ENCODE measurements at places on chromosomes 6 and 20.

DNA sequence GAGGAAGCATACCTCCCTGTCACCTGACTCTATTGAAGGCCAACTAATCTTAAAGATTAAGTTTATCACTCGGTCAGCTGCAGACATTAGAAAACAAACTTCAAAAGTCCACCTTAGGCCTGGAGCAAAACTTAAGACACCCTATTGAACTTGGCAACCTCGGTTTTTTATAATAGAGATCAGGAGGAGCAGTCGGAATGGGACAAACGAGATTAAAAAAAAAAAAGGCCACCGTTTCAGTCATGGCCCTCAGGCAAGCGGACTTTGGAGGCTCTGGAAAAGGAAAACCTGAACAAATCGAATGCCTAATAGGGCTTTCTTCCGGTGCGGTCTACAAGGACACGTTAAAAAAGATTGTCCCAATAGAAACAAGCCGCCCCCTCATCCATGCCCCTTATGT is 7.2 kb upstream of the PRR18 start:
- DNase-seq, result no peak

DNA sequence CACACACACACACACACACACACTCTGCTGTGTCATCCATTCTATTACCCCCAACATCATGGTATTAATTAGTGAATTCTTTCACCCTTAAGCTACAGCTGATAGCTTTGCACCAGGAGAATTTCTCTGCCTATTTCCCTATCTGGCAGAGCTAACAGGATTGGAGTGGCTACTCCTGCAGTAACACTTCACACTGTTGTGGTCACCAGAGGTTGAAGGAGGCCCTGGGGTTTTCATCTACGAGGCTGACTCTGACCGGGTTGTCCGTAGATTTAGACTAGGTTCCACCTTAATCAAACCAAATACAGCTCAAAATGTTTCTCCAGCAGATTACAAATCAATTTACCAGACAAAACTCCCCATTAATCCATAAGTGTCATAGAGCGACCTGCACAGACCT is 69.2 kb upstream of the RIPOR2 start:
- DNase-seq, result no peak

DNA sequence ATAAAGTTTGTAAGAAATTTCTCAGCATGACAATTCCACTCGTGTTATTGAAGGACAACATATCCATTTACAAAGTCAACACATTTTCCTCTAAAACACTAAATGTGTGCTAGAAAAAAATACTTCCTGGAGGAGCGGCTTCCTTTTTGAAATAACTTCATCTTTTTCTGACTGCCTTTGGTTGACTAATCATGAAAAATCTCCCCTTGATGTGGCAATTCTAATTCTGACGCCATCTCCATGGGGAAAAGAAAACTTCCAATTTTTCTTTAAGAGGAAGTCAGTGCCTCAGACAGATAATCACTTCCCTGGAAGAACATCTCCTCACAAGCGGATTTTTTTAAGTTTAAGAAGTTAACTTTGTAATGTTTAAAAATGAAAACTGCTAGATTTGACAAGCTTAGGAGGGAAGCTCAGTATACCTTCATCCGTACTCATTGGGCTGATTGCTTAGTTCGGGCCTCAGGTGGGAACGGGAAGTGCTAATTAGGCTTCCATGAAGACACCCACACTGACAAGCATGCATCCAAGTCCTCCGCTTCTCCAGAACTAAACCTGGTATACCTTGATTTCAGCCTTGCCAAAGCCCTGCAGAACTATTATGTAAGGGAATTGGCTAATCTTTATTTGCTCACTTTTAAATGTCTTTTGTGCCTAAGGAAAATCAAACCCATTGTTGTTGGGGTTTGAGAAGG is 35.1 kb upstream of the DUSP22 start:
- peak; percentile 72 for DNase-seq

- no peak for DNase-seq
These were observed 9.8 kb downstream of the ZNF335 start for GRCh38 chr20:45962031-45962755.

DNA sequence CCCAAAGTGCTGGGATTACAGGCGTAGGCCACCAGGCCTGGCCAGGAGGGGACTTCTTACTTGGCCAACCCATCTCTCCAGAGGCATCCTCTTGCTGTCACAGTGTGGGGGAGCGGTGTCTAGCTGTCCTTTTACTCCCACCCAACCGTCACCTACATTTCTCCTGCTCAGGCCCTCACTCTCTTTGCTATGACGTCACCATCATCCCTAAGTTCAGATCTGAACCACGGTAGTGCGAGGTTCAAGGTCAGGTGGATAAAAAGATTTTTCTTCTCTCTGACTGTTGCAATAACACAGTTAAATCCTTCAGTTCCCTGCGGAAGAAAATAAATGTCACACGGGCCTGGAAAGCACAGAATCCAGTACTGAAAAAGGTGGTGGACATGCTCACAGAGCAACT is 7.3 kb upstream of the RAET1L start:
- DNase-seq, result no peak

DNA sequence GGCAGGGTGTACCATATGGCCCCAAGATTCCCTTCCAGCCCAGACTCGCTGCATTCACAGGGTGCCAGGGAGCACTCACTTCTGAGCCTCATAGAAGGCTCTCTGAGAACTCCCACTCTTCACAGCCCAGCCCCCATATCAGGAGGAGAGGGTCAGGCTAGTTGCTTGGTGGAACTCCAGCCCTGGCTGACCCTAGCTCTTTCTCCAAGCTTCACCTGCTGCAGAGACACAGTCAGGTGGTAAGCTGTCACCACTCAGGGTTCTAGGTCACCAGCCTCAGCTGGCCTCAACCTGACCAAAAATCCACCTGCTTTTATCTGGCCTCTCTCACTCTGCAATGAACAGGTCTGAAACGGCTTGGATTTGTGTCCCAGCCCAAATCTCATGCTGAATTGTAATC is 162.7 kb upstream of the MLN start:
- DNase-seq, result no peak

DNA sequence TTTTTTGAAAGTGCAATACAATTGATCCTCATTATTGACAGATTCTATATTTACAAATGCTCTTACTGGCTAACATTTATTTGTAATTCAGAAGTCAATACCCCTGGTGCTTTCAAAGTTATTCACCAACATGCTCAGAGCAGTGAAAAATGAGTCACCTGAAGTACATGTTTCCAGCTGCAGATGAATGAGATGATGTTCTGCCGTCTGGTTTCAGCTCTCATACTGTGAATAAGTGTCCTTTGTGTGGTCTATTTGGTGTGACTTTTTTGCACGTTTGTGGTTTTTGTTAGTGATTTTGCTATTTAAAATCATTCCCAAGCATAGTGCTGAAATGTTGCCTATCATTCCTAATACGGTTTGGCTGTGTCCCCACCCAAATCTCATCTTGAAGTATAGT is 22.3 kb upstream of the EYA4 start:
- no peak for DNase-seq

DNA sequence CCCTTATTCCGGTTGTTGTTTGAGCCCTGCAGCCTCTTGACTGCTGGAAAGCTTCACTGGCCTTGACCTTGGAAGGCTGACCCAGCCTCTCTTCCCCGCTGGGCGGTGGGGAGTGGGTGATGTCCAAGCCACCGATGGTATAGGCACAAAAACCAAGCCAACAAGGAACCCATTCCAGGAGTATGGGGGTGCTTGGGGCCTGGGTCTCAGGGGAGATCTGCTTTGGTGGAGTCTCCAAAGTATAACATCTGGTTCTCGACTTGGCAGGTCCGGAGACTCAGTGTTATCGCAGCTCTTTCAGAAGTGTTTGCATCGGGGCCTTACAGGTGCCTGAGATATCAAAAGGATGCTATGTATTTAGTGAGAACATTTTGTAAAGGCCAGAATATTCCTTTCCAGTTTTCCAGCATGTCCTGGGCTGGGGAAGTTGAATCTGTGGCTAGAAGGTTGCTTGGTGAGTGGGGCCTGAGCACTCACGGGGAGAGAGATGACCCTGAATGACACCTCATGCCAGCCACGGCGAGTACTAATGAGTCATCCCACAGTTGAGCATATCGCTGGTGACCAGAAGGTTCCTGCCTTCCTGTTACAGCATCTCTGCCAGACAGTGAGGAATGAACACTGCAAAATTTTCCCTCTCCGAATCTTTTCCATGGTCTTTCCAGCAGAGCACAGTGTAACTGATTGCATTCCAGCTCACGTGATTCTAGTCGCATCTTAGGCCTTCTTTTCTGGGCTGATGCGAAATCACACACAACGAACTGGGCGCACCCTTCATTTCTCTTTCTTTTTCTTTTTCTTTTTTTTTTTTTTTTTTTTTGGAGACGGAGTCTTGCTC is 133.9 kb downstream of the ZDHHC14 start:
- DNase-seq, result peak; percentile 67

DNA sequence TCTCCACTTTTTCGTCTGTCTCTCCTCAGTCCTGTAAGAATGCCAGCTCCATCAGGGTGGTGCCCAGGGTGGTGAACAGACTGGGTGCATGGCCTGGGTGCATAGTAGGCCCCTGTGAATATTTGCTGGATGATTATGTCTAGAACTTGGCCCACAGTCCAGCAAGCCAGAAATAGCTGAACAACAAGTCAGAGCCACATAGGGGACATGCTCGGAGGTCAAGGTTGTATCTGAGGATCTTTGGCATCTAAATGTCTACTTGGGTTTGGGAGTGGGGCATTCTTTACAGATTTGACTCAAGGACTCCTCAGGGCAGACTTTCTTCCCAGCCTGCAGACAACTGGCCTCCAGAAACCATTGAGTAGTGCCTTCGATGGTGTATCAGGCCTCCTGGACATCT is 18.1 kb upstream of the BPIFA3 start:
- no peak for DNase-seq

DNA sequence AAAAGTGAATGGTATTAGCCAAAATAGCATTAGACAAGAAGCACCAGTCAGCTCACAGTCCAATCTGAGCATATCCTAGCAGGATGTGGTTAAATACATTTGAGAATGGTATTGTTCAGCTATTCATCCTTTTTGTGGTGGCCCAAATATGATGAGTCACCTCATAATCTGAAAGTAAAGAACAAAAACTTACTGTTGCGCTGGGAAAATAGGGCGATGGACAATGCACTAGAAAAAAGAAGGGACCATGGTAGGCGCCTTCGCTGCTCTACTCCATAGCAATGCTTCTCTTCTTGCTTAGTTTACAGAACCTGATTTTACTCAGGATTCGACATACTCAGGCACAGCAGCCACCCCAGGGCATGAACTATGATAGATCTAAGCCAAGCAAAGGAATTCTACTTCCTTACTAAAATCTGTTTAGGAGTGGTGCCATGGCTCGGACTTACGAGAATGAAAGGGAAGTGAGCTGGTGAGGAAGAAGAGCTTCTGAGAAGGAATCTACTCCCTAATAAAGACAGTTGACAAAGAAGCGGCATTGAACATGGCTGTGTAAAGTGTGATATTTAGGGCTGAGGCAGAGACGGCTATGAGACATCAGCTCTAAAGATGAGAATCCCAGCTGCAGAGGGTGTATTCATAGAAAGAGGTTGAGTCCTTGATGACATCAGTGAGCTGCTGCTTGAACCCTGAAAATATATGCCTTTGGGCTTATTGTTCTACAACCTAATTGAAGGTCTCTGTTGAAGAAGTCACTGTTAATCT is 16.6 kb upstream of the FBXO9 start:
- DNase-seq, result peak; percentile 55

- no peak for DNase-seq
These were observed 140.3 kb downstream of the COL12A1 start for GRCh38 chr6:75065523-75065922.

DNA sequence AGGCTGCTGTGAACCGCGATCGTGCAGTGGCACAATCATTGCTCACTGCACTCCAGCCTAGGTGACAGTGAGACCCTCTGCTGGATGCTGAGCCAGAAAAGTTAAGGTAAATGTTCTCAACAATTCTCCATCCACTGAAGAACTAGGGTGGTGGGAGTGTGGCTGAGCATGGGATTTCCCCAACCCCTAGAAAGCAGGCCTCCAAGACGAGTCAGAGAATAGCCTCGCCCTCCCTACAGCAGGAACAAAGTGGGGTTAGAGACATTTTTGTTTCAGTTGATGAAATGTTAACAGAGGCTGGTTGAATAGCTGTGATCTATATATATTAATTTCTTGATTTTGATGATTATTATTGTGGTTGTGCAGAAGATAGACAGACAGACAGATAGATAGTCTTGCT is 6.1 kb upstream of the ALDH8A1 start:
- DNase-seq, result no peak

DNA sequence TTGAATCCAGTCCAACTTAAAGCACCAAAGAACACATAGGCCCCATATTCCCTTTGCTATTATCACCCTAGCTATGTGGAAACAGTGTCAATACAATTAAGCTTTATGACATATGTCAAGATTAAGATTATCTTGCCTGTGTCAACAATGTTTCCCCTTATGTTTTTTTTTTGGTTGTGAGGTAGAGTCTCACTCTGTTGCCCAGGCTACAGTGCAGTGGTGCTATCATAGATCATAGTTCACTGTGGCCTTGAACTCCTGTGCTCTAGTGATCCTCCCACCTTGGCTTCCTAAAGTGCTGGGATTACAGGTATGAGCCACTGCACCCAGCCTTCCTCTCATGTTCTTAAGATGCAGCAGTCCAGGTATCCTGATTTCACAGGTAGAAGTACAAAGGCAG is 17.8 kb downstream of the AFG1L start:
- no peak for DNase-seq

DNA sequence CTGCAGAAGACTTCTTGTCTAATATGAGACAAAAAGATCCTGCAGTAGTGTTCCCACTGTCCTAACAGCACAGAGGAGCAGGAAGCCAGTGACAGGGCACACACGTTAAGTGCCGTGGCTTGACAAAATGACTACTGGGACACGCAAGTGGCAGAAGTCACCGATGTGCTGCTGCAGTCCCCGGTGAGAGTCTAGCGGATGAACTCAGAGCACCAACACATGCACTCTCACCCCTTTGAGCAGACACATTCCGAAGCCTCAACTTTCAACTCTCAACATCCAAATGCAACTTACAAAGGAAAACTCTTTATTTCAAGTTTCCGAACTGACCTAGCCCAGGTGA is 898 bp downstream of the LAMA4 start:
- peak; percentile 3 for DNase-seq

DNA sequence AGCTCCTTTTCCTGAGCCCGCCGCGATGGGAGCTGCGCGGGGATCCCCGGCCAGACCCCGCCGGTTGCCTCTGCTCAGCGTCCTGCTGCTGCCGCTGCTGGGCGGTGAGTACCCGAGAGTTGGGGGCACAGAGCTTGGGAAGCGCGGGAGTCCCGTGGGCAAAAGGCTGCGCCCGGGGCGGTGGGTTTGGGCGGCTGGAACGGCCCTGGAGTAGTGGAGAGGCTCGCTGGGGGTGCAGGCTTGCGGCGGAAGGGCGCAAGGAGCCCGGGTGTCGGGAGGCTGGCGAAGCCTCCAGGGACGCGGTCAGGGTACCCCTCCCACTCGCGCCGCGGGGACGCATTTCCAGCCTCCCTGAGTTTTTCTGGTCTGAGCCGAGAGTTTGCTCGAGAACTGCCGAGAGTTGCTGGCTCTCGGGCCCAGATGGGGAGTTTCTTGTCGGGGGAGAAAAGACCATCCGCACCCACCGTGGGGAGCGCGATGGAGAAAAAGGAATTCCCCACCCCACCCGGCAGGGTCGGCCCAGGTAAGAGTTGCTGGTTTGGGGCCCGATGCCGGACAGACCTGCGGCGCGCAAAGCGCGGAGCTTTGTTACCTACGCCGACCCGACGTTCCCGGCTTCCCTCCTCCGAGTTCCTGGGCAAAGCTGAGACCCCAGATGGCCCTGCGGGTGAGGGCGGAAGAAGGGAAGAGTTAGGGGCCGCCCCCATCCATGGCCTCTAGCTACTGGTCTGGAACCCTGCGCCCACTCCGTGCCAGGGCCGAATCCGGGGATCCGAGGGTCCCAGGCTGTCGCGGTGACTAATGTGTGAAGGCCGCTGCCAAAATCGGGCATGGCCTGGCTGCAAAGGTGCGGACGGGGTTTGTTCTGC is 584 bp downstream of the PTK7 start:
- no peak for DNase-seq

- no peak for DNase-seq
These were observed 39.7 kb upstream of the ASIP start for GRCh38 chr20:34201531-34201930.

Data from RWPE1 (cell line).